ENCODE measurements at places on chromosomes 6 and 20.

- no peak for DNase-seq
Measured at GRCh38 chr20:36736451-36737182, 9.3 kb downstream of the NDRG3 start.

DNA sequence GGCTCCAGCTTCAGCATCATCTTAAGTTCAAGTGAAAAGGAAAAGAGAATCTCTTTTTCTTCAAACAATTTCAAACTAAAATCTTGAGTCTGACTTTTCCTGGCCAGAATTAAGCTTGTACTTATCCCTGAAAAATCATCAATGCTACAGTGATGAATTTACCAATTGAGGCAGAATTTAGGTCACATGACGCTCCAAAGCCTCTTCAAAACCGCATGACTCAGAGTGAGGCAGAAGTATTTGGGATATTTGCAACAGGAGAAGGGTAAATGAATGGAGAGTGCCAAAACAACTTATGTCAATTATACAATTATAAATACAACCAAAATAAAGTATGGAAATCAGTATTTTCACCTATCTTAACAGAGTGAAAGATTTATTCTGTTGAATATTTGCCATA lies 515.5 kb downstream of the COL12A1 start:
- no peak for DNase-seq

DNA sequence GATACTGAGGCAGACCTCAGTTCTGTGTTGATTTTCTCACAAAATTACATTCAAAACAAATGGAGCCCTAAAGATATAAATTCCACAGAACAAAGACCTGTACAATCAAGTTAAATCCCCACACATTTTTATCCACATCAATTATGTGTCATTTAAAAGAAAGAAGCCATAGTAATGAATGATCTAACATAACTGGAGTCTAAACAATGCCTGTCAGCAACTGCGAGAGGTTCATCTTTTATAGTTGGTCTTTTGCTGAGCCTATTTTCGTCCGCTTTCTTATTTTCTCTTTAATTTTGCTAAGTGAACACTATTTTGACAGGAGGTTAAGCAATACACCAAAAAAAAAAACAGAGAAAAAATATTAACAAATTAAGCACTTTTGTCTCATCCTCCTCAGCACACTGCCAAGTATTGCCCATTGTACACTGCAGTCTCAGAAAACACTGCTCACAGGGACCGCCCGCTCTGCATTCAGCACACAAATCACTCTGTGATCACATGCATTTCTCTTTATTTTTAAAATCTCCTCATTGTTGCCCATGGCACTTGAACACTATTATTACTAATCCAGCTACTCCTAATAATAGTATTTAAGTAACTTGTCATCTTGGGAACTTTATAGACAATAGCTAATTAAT lies 140.8 kb downstream of the BTBD9 start:
- DNase-seq = no peak

GRCh38 chr20:45060294-45060693 lies 40.6 kb downstream of the KCNS1 start:
- DNase-seq = no peak

- no peak for DNase-seq
Measured at GRCh38 chr20:1423625-1424106, 30.8 kb upstream of the FKBP1A start.

DNA sequence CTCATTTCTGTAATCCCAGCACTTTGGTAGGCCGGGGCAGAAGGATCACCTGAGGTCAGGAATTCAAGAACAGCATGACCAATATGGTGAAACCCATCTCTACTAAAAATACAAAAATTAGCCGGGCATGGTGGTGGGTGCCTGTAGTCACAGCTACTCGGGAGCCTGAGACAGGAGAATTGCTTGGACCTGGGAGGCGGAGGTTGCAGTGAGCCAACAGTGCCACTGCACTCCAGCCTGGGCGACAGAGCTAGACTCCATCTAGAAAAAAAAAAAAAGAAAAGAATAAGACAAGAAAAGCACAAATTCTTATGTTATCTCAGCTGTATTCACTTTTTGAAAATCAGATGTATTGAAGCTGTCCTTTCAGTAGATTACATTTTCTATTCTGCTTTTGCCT lies 289.4 kb downstream of the GRIK2 start:
- no peak for DNase-seq

DNA sequence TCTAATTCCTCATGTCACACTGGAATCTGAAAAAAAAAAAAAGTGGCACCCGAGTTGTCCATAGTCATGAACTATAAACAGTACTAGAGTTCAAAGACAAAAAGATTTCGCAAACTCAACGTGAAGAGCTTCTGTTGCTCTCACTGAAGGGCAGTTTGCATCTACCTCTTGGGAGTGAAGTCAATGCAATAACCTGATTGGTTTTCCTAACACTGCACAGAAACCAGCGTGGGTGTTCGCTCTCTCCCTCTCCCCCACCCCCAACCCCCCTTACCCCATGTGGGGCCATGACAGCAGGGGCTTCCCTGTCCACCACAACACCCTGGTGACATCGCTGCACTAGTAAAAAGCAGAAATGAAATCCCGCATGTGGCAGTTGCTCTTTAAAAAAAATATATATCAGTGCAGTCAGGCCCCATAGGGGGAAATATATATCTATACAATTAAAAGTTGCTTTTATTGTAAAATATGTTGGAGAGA lies 66.9 kb downstream of the GMPR start:
- DNase-seq = no peak

- DNase-seq = no peak
Measured at GRCh38 chr6:54009052-54009654, 102.1 kb upstream of the MLIP start.

DNA sequence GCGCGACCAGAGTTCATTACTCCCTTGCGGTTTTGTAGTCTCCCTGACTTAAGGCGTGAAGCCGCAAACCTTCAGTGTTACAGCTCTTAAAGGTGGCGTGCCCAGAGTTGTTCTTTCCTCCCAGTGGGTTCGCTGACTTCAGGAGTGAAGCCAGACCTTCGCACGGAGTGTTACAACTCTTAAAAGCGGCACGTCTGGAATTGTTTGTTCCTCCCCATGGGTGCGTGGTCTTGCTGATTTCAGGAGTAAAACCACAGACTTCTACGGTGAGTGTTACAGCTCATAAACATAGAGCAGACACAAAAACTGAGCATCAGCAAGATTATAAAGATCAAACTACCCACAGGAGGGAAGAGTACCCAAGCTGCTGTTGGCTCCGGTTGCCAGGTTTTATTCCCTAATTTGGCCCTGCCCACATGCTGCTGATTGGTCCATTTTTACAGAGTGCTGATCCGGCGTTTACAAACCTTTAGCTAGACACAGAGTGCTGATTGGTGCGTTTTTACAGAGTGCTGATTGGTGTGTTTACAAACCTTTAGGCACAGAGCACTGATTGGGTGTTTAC lies 10.4 kb downstream of the TMEM14C start:
- no peak for DNase-seq

GRCh38 chr6:44789806-44790205 lies 402.3 kb downstream of the CDC5L start:
- DNase-seq = no peak

GRCh38 chr6:31304683-31305082 lies 32.8 kb upstream of the HLA-C start:
- no peak for DNase-seq

GRCh38 chr6:686497-686896 lies 6.4 kb downstream of the EXOC2 start:
- no peak for DNase-seq

GRCh38 chr6:144416244-144416643 lies 131.1 kb downstream of the UTRN start:
- no peak for DNase-seq

GRCh38 chr20:57710841-57711240 lies 1.0 kb upstream of the PMEPA1 start:
- DNase-seq = no peak

DNA sequence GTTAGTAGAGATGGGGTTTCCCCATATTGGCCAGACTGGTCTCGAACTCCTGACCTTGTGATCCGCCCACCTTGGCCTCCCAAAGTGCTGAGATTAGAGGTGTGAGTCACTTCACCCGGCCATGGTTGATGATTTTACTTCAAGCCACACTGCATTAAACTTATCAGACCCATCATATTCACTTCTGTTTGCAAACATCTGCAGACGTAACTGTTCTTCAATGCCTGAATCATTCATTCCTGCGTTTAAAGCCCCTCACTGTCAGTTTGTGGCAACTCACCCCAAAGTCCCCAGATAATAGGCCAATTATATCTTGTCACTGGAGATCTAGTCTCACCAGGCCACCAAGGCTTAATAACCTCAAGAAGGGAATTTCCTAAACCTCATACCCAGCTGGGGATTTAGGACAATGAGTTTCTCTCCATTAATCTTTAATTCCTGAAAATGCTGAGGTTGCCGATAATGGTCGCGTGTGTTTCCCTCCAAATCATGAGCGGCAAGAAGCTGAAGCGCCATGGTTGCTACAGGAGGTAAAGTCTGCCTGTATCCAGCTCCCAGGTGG lies 229.6 kb downstream of the LY86 start:
- no peak for DNase-seq

DNA sequence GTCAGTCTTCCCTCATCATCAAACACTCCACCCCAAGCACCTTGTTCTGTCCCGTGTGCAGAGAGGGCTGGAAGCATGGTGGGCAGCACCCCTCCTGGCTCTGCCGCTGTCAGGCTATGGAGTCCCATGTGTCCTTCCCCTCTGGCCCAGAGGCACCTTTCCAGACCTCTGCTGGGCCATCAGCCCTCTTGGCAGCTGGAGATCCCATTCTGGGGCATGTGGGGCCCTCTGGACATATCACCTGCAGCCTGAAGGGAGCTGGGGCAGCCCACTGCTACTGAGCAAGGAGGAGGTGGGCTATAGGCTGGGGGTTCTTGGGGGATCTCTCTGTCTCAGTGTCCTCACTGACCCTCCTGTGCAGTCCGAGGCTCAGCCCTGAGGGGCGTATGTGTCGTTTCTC lies 42.2 kb downstream of the SUN5 start:
- no peak for DNase-seq

DNA sequence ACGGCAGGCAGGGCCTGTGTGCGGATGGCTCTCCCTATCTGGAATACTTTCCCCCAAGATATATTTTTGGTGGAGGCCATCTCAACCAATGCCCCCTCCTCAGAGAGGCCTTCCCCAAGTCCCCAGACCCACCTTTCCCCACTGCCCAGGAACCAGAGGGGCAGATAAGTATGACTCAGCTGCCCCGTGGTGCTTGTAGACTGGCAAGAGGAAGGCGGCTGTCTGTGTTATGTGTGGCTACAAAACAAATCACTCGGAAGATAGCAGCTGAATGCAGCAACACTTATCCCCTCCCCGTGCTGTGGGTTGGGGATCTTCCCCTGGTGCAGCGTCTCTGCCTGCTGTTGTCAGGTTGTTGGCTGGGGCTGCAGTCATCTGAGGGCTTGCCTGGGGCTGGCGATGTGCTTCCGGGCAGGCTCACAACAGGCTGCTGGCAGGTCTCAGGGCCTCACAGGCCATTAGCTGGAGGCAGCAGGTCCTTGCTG lies 7.1 kb downstream of the NPEPL1 start:
- DNase-seq = no peak

All from cortex of kidney (tissue), 1 donor.